Hippocampal formation (tissue), 2 donors: ENCODE measurements at places on chromosomes 7 and 10.

GRCh38 chr10:127907411-127908105 lies 655 bp downstream of the PTPRE start:
- no peak for DNase-seq

DNA sequence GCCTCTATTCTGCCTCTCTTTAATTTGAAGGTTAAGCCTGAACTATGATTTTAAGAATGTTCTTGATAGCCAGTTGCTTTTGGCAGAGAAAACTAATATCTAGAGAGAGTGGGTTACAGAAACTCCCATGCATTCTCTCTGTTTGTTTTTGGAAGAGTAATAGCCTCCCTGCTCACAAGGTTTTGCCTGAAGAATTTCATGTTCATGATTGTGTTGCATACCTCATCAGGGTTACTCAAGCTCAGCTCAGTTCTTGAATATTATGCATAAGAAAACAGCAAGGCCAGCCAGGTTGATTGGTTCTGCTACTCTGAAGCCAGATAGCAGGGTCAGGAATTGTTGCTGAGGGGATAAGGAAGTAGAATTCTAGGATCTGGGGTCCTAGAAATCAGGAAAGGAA lies 137.4 kb downstream of the MDFIC start:
- no peak for DNase-seq

DNA sequence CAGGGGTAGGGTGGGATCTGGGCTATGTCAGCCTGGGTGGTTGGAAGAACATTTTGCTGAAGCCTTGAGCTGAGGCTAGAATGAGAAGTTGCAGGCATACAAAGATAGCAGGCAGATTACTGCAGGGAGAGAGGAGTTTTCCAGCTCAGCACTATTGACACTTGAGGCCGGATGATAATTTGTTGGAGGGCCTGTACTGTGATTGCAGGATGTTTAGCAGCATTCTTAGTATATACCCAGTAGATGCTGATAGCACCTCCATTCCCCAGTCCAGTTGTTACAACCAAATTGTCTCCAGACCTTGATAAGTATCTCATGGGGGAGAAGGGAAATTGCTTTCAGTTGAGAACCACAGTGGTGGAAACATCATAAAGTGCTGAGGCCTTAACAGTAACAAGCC lies 158.6 kb upstream of the CHRM2 start:
- DNase-seq = no peak

- no peak for DNase-seq
Observed at GRCh38 chr7:34747867-34748727, 90.1 kb downstream of the NPSR1 start.

- DNase-seq = no peak
Observed at GRCh38 chr7:9608560-9608959, 1175.2 kb downstream of the NXPH1 start.

GRCh38 chr7:29627631-29628030 lies 64.0 kb downstream of the PRR15 start:
- no peak for DNase-seq

DNA sequence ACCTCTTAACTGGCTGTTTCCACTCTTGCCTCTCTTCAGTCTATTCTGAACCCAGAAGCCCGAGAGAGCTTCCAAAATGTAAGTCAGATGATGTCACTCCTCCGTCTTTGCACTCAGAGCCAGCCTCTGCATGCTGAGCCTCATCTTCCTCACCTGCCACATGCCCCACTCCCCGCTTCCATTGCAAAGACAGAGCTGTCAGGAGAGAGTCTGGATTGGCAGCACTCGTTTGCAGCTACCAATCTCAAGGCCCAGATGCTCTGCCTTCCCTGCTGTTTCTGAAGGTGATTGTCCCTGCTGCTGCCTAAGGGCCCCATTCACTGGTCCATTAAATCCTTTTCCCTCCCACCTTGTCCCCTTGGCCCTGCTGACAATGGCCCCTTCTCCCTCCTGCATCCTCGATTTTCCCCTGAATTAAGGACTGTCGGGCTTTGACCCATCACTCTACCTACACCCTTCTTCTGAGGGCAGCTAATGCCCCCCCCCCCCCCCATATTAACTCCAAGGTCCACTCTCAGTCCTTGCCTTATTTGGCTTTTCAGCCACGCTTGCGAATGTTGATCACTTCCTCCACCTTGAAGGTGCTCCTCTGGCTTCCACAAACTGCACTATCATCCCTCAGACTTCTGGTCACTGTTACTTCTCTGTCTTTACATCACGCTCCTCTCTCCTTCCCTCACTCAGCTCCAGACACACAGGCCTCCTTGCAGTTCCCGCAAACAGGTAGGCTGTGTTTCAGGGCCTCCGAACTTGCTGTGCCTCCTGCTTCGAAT lies 98.5 kb downstream of the CHN2 start:
- no peak for DNase-seq

DNA sequence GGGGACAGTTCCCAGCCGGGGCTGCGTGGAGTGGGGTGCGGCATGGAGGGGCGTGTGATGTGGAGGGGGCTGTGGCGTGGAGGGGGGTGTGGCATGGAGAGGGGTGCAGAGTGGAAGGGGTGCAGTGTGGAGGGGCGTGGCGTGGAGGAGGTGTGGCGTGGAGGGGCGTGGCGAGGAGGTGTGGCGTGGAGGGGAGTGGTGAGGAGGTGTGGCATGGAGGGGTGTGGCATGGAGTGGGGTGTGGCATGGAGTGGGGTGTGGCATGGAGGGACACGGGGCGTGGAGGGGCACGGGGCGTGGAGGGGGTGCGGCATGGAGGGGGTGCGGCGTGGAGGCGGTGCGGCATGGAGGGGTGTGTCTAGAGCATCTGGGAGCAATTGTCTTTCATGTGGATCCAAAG lies 33.6 kb downstream of the NKX6-2 start:
- DNase-seq = no peak

DNA sequence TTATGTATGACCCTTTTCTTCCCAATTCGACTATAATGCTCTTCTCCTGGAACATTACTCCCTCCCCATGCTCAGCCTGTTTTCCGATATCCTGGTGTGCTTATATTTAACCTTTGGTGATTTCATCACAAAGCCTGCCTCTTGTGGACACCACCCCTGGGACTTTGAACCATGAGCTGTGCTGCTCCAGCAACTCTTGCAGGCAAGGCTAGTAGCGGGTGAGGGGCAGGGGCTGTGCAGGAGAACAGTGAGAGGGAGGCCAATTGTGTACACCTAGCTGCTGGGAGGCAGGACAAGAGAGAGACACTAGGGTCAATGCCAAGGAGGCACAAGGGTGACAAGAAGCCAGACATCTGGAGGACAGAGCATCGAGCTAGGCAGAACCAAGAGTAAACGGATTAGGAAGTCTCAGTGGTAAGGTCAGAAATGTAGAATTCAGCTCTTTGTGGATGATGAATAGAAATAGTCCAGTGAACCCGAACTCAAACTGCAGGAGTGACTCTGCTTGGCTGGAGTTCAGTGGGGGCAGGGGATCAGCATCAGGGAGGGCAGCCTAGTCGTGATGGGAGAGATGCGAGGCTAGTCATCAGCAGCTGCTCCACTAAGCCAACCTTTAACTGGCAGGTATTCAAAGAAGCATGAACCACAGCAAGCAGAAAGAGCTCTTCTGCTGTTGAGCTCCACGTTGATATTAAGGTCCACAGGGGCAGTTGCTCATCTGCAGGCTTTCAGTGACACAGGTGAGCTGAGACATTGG lies 31.0 kb upstream of the MKI67 start:
- DNase-seq = no peak

GRCh38 chr7:1883834-1884582 lies 213.9 kb downstream of the ELFN1 start:
- no peak for DNase-seq

DNA sequence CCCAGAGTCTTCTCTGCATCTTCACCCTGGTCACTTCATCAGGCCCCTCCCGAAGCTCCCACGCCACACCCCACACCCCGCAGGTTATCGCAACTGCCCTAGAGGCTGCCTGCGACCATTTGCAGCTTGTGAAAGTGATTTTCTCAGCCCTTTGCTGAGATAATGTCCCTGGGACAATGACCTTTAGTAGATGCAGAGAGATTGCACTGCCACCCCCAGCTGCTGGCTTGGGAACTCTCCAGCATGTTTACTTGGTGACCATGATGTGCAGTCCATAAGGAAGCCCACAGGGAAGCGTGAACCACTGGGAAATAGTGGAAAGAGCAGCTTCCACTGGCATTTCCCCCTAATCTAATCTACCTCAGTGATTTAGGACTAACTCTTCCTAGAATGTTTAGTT lies 97.3 kb downstream of the WNT2 start:
- DNase-seq = no peak
